Endothelial cell of umbilical vein (primary cell): ENCODE measurements at places on chromosomes 6 and 20. TPM values are rescaled to one million over a fixed set of nuclear protein-coding genes. Genes with fewer than 3 reads are reported as not detected.

GRCh38 chr6:158649289-158650143 is at the start of gene SYTL3:
TSS of gene SYTL3 (plus strand) at chr6:158650054. CDS start at chr6:158663269, 13,215 bp downstream.
- DNase-seq = peak; percentile 29

DNA sequence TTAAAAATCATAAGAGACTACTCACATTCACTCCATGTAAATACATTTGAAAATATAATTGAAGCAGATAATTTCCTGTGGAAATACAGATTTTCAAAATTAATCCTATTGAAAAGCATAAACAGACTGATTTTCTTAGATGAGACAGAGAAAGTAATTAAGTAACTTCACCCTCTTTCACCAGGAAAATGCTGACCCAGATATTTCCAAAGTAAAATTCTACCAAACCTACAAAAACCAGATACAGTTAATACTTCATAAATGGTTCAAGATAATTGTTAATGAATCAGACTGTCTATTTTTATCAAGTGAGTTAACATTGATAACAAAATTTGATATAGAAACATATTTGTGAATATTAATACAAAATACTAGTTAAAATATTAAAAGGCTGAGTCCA is 233.5 kb upstream of the KHDRBS2 start:
- no peak for DNase-seq

DNA sequence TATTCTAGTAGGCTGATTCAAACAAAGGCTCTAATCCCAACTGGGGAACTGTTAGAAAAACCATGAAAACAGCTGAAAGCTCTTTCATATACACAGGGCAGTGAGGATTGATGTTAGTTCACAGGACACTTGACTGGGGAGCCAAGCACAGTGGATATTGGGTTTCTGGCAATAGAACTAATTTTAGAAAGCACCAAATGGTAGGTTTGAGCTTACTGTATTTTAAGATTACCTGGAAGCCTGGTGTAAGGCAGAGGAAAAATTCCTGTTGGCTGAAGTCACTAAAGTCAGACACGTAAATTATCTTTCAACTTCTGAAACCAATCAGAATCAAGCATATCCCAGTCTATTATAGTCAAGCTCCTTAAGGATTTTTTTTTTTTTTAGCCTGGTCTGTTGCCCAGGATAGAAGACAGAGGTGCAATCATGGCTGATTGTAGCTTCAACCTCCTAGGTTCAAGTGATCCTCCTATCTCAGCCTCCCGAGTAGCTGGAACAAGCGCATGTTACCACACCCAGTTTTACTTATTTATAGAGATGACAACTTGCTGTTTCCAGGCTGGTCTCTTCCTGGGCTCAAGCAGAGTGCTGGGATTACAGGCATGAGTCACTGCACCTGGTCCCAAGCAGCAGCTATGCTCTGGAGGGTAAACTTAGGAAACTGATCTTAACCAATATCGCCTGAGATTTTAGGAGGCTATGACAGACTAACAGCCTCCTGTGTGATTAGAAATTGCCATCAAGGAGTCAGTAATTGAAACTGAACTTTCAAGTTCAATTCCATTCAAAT is 32.5 kb upstream of the SYNCRIP start:
- DNase-seq = peak; percentile 46

- no peak for DNase-seq
Measured at GRCh38 chr20:1302685-1303541, 26.0 kb downstream of the SDCBP2 start.

- DNase-seq = no peak
Measured at GRCh38 chr6:10323018-10323417, 91.9 kb downstream of the TFAP2A start.

DNA sequence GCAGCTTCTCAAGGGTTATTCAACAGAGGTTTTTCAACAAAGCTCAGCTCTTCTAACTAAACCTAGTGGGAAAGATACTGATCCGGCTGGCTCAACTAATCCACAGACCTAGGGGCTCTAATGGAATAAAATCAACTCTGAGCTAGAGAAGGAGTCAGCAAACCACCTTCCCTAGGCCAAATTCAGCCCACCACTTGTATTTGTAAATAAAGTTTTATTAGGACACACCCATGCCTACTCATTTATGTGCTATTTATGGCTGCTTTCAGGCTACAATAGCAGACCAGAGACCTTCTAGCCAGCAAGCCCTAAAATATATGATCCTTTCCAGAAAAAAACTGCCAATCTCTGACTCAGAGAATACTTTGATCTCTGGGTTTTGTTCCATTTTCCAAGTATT is 6.0 kb upstream of the RAB22A start:
- DNase-seq = no peak

DNA sequence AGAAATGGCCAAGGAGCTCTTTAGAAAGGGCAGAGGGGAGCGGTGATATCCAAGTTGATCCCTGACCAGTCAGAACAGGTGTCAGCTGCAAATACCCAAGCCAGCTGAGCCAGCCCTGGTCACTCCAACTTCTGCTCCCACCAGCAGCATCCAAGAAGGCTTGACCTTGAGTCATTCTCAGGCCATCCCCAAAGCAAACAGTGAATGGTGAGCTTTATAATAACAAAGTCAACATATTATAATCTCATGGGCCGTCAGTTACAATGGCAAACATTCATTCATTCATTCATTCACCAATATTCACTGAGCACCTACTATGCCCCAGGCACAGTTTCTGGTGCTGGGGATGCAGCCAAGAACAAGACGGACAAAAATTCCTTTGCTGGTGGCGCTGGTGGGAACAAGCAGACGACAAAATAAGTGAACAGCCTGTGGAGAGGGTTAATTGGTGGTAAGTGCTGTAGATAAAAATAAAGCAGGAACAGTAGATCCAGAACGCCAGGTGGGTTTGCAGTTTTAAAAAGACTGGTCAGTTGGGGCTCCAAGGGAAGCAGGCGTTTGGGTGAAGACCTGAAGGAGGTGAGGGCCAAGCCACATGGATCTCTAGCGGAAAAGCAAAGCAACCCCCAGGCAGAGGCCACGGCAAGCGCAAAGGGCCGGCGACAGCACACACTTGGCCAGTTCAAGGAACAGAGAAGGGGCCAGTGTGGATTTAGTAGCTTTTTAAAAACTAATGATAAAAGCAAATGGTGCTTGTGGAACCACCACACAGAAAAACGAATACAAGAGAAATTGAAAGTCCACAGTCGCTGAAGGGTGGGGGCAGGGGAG is 131.8 kb upstream of the PTPN1 start:
- DNase-seq = no peak

- DNase-seq = no peak
Measured at GRCh38 chr6:122571888-122572287, 38.3 kb upstream of the PKIB start.

The OPRM1 gene
- not detected in 2 replicates for total RNA-seq

The PPIL1 gene
- total RNA-seq = 33.8 and 35.6 TPM in 2 replicates

The PRL gene
- total RNA-seq = not detected in 2 replicates
